Activated T-helper 1 cell treated with anti-CD3 and anti-CD28 coated beads, Interleukin-12 subunit alpha, Interleukin-12 subunit beta, Interleukin-2, Interleukin-4 antibody, amounts not matched to agents 30 ng/mL and 10 ng/mL and 1 ng/mL, durations not matched to agents 14 hours and 24 hours and 36 hours (primary cell): ENCODE measurements at places on chromosomes 7 and 10. TPM values are rescaled to one million over a fixed set of nuclear protein-coding genes. Genes with fewer than 3 reads are reported as not detected.

ACTL6B gene
- not detected in 2 replicates for total RNA-seq

PROSER2 gene
- 0.29 and 0.39 TPM in 2 replicates for total RNA-seq

GTF2IRD1 gene
- 0.96 and 1.6 TPM in 2 replicates for total RNA-seq

TRIM8 gene
- total RNA-seq = 108 and 111 TPM in 2 replicates

ZNF117 gene
- total RNA-seq = 3.1 TPM in 2 replicates
